ENCODE measurements at places on chromosomes 16 and 17.

DNA sequence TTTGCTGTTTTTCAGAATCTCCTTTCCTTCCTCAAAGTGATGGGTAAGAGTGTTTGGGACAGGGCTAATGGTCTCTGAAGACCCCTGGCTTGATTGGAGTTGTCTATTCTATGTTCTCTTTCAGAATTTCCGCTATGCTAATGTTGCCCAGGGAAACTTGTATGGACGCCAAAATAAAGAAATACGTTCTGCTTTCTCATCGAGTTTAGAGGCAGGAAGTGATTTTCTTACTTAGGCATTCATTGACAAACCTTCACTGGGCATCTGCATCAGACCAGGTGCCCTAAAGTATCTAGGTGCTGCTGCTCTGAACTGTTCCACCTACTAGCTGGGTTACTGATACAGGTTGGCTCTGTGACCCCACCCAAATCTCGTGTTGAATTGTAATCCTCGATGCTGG lies 787.9 kb upstream of the EEF2KMT start:
- no peak for DNase-seq

GRCh38 chr16:74736531-74737157 lies 36.0 kb upstream of the MLKL start:
- DNase-seq: no peak

GRCh38 chr17:65332375-65332774 lies 195.2 kb downstream of the RGS9 start:
- DNase-seq: no peak

GRCh38 chr16:86581458-86581857 lies 3.1 kb downstream of the FOXL1 start:
- DNase-seq: no peak

GRCh38 chr16:65200857-65201256 lies 79.0 kb upstream of the CDH11 start:
- no peak for DNase-seq

- DNase-seq: peak; percentile 45
Measured at GRCh38 chr17:1203111-1203966, 23.6 kb upstream of the ABR start.

DNA sequence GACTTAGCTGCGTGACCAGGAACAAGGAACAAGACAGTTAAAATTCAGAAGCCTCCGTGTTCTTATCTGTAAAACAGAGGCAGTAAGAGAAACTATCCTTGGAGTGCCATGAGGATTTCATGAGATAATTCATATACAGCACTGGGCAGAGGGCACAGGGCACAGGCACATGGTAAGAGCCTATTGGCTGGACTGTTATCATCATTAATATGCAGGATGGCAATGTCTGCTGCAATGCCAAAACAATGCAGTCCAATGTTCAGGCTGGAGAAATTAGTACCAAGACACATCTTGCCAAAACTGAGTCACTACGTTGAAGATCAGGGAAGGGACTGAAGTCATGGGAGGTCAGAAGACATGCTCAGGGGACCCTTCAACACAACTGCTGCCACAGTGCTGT lies 13.6 kb downstream of the CDRT4 start:
- DNase-seq: no peak

- no peak for DNase-seq
Measured at GRCh38 chr17:52106638-52107261, 51.8 kb downstream of the CA10 start.

DNA sequence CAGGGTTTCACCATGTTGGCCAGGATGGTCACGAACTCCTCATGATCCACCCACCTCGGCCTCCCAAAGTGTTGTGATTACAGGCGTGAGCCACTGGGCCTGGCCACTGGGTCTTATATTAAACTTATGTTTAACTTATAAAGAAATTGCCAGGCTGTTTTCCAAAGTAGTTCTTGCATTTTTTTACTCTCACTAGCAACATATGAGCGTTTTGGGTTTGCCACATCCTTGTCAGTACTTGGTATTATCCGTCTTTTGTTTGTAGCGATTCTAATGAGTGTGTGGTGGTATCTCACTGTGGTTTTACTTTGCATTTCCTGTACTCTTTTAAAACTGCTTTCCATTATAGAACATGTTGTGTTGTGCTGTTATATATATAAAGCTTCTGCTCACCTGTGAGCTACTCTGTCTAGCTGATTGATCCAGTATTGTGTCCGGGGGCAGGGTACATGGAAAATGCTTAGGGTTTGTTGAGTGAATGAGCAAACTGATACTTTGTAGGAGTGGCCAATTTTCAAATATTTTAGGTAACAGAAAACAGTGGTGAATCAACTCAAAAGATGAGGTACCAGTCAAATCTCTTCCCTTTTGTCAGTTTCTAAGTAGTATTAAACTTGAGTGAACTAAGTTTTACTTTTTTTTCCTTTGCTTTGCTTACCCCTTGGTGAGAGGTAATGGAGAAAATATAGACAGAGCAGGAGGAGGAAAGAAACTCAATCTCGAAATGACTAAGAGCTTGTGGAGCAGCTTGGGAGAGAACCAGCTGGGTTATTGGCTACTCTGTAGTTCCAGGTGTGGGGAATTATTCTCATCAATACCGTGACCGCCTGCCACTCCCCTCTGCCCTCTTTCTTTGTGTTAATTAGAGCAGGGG lies 75.8 kb downstream of the PITPNC1 start:
- DNase-seq: no peak

DNA sequence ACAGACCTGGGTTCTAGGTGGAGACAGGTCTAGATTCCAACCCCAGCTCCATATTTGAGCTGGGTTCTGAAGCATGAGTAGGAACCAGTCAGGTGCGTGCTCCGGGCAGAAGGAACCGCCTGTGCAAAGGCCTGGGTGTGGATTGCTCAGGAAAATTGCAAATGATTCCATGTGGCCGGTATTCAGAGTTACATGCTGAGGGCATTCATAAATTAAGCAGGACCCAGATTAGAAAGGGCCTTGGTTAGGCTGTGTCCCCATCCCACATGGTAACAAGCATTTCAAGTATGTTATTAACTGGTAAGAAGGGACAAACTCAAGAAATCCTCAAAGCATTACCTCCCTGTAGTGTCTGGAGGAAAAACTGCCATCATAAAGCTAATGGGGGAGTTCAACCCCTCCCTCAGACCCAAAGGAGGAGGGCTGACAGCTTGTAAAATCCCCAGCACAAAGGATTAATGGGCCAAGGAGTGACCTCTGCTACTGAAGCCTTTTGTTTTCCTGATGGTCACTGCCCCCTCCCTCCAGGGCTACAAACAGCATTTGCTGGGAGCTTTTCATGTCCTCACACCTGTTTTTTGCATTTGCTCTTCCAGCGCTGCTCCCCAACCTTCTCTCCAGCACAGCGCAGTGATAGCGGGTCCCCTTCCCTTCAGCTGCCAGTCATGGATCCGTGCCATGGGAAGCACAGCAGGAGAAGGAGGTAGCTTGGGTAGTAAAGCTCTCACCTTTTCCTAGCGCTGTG lies 218.0 kb downstream of the C16orf95 start:
- DNase-seq: no peak

DNA sequence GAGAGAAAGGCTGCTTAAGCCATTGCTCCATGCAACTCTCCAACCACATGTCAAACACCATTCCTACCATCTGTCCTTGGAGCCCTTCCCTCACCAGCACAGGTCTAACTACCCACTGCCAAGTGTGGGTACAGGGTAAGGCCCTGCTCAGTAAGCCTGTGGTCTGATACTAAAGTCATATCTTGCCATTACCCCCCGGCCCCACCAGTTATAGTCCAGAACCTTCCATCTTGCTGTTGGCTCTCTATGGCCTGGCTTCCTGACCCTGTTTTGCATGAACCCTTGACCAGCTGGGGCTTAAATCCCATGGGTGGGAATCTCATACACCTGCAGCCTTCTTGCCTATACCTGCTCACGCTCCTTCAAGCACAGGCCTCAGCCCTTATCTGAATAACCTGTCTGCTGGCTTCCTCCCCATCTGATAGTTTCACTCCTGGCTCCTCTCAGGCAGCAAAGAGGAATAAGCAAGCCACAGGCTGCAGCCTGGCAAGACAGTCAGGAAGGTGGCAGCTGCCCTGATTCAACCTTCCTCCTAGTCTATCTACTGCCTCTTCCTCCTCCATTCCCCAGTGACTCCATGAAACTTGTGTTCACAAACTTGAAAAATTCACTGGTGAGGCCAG lies 64.1 kb downstream of the ZFHX3 start:
- no peak for DNase-seq

- DNase-seq: no peak
Measured at GRCh38 chr17:21164216-21164615, 37.5 kb downstream of the DHRS7B start.

DNA sequence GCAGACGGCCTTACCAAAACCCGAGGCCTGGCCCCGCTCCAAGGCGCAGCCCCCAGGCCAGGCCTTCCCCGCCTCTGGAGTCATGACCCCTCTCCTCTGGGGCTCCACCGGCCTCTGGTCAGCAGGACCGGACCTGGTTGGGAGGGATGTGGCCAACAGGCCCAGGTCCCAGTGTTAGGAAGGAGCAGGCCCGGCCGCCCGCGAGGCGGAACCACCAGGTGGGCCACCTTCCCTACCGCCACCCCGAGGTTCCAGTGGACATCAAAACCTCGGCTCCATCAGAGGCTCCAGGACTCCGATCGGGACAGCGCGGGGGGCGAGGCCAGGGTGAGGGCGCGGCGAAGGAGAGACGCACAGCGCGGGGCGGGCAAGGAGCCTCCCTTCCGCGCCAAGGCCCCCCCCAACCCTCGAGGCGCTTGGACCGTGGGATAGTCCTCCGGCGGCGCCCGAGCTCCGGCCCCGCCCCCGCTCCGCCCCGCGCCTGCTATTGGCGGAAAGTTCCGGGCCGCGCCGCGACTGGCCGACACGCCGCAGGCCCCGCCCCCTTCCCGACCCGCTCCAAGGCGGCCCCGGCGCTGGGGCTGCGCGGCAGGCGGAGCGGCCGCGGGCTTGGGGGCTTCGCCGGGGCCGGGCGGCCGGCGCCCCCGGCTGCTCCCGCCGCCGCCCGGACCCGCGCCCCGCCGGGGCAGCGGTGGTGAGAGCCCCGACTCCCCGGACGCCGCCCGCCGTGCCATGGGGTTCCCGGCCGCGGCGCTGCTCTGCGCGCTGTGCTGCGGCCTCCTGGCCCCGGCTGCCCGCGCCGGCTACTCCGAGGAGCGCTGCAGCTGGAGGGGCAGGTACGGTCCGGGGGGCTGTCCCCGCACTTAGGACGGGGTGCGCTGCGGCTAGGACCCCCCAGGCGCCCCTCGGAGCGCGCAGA lies at the start of gene METRN:
METRN (plus strand) TSS at position 561 of the 919 bp plus-strand sequence; CDS start at position 733, 172 bp downstream.
- DNase-seq: peak; percentile 82

GRCh38 chr17:39000021-39000601 lies 32.9 kb upstream of the FBXO47 start:
- no peak for DNase-seq

GRCh38 chr16:5900046-5900445 lies 802.5 kb upstream of the EEF2KMT start:
- DNase-seq: no peak

DNA sequence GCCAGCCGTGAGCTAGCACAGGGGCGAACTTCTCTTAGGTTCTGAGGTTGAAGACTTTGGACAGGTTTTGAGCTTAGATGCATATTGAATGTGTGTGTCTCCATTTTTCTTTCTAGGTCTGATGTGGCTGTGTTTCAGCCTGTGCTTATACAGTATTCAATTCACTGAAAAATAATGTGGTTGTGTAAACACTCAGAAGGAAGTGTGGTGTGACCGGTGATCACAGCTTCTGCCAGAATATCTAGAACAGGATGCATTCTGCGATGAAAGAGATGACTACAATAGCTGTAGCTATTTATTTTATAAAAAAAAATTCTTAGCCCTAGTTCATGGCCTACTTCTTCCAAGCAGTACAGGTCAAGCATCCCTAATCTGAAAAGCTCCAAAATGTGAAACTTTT lies 64.4 kb downstream of the MAP2K6 start:
- no peak for DNase-seq

DNA sequence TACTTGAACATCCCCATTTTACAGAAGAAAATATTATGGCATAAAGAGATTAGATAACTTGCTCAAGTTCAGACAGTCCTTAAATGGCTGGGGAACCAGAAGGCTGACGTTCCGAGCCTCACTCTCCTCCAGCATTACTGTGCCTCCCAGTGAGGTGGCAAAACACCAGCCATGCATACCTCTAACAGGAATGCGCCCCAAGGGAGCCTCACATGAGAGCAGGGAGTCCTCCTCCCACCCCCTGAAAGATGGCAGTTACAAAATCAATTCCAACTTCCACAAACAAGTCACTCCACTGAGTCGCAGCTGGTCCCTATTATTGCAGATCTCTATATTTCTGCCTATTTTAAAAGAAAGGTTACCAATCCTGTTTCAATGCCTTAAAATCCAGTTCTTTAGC lies 55.5 kb downstream of the ANKFY1 start:
- DNase-seq: no peak

GRCh38 chr17:9226794-9227135 lies 205.5 kb downstream of the NTN1 start:
- DNase-seq: no peak

DNA sequence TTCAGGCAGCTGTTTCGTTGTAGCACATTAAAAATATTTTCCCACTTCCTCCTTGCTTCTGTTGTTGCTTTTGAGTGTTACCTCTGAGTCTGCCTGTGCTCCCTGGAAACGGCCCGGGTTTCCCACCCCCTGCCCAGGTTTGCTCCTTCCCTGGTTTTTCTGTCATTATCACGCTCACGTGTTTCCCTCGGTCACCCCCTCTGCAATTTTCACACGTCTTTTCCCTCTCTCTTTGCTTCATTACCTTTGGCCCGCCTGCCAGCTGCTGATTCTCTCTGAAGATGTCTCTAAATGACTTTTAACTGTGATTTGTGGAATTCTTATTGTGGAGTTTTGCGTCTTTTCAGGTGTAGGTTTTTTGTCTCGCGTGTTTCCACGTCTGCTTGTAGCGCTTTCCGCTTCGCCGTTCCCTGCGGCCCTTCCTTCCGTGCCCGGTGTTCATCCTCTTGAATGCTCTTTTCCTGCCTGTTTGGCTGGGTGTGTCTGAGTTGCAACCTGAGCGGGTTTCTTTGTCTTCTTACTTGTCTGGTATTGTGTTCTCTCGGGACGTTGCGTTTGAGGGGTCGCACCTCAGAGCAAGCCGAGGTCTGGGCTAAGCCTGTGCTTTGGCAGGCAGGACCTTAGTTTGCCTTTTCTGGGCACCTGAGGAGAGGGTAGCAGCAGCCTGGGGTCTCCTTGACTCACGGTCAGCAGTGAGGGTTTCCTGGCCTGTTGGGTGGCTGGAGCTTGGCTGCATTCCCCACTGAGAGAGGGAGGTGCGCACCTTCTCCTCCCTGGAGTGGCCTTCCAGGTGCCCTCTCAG lies 96.3 kb upstream of the ZNF750 start:
- no peak for DNase-seq

DNA sequence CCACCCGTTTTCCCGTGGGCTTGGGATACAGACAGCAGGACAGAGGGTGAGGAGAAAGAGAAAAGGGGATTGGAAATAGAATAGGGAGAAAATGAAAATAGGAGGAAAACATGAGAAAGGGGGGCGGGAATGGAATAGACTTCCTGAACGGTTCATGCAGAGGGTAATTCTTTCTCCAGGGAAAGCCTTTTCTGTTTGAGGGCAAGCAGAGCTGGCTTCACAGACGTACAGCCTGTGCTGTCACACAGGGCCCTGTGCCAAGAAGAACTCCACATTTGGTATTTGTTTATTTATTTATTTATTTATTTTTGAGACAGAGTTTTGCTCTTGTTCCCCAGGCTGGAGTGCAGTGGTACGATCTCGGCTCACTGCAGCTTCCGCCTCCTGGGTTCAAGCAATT lies 12.0 kb downstream of the MILR1 start:
- DNase-seq: no peak

- no peak for DNase-seq
Measured at GRCh38 chr16:19601083-19601976, 45.8 kb downstream of the VPS35L start.

Measured in stimulated activated CD4-positive, alpha-beta T cell treated with anti-CD3 and anti-CD28 coated beads, Interleukin-4, amount 100 ng/mL, for 4 hours (primary cell).